ENCODE measurements at places on chromosomes 5 and 9. TPM values are rescaled to one million over a fixed set of nuclear protein-coding genes. Genes with fewer than 3 reads are reported as not detected.

DNA sequence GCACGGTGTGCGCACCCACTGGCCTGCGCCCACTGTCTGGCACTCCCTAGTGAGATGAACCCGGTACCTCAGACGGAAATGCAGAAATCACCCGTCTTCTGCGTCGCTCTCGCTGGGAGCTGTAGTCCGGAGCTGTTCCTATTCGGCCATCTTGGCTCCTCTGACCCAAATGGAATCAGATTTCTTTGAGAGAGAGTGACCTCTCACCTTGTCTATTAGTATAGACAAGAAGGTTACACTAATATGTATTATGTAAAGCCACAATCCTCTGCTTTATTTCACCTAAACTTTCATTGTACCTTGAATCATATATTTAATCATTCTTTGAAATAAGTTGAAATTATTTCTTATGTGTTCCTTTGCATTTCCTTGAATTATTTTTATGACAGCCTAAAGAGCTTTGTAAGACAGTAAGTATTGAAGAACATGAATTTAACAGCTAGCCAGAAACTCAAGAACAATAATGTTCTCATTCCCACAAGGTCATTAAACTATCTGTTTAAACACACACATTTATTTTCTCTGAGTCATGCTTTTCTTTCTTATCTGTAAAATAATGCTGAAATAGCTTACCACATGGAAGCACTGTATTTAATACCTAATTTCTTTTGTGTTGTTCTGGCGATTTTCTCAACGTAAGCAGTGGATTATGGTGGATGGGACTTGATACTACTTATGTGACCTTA lies 91.8 kb upstream of the DMRTA1 start:
- H3K4me3 ChIP-seq: no peak overlapping the region
- no peaks in the 10 kb centered on the region for H3K4me1 ChIP-seq
- H3K36me3 ChIP-seq: no peaks in the 10 kb centered on the region
- no peak for DNase-seq
- H3K27me3 ChIP-seq: no peaks in the 10 kb centered on the region
- no peak overlapping the region for H3K27ac ChIP-seq

GRCh38 chr9:38281196-38281595 lies 111.3 kb upstream of the ALDH1B1 start:
- no peaks in the 10 kb centered on the region for H3K27me3 ChIP-seq
- H3K4me1 ChIP-seq: peaks cover 5% of the 10 kb centered on the region
- H3K36me3 ChIP-seq: no peaks in the 10 kb centered on the region
- no peak overlapping the region for H3K4me3 ChIP-seq
- DNase-seq: no peak

DNA sequence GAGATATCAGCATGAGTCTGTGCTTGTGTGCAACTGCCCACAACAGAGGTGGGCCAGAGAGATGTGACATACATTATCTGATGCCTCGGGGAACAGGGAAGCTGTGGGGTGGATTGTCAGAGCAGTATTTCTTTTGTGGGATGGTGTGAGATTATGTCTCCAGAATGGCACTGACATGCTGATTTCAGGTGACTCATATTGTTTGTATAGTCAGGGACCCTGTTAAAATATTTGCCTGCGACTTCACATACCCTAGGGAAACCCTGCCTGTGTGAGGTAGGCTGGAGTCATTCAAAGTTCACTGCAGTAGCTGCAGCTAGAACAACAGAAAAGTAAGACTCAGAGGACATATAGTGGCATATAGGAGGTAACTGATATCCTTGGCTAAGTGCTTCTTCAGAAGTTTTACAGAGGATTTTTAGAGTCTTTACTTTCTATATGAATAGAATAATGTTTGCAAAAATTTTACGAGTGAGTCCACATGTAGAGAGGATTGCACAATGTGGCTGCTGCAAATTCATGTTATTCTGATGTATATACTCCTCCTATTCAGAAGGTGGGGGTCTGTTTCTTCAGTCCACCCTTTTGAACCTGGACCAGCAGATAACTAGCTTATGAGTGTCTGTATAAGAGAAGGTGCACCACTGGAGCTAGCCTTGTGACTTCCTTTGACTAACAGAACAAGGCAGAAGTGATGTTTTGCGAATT lies 89.3 kb downstream of the MACIR start:
- H3K4me3 ChIP-seq: no peak overlapping the region
- no peaks in the 10 kb centered on the region for H3K4me1 ChIP-seq
- H3K27me3 ChIP-seq: no peaks in the 10 kb centered on the region
- no peak for DNase-seq

- H3K4me3 ChIP-seq: no peak overlapping the region
- peaks cover 5% of the 10 kb centered on the region for H3K36me3 ChIP-seq
- H3K4me1 ChIP-seq: no peaks in the 10 kb centered on the region
- H3K27ac ChIP-seq: no peak overlapping the region
- no peak for DNase-seq
Measured at GRCh38 chr9:127170652-127171051, 48.2 kb upstream of the ANGPTL2 start.

- H3K27ac ChIP-seq: no peak overlapping the region
- no peaks in the 10 kb centered on the region for H3K4me1 ChIP-seq
- DNase-seq: no peak
- no peak overlapping the region for H3K4me3 ChIP-seq
Measured at GRCh38 chr5:9543311-9543920, 2.5 kb downstream of the SEMA5A start.

DNA sequence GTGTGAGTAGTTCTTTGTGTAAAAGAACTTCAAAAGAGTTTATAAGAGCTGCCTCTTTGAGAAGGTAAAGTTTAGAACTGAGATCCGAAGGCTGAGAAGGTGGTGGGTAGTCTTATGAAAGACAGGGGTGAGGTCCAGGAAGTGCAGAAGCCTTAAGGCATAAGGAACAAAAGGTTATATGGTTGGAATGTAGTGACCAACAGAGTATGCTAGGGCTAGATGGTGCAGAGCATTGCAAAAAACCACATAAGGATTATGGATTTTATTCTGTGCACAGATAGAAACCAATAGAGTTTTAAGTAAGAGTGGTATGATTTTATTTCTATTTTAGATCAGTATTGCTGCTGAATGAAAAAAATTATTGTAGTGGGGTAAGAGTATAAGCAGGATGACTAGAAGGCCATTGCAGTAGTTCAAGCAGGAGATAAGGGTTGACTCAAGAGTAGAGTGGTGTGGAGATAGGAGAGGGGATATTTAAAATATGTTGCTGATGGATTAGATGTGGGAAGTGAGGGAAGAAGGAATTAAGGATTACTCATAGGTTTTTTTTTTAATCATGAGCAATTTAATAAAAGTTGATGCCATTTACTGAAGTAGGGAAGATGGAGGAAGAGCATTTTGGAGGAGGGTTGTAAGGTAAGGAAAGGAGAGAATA lies 3.7 kb downstream of the RECK start:
- peaks cover 17% of the 10 kb centered on the region for H3K4me1 ChIP-seq
- H3K4me3 ChIP-seq: no peak overlapping the region

DNA sequence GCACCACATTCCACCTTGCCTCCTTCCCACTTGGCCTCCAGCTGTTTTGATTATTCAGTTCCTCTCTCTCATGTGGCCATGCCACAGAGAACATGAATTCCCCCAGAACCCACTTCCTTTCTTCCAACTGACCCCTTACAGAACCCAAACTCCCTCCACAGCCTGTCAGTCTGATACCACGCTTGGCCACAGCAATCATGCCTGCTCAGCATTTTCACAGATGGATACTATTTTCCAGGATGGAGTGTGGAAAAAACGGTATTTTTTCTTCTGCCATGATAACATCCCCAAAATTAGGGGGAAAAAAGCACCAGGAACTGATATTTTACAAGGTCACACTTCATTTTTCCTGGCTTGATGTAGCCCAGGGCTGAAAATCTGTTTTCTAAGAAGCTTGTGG lies 34.9 kb upstream of the SLIT3 start:
- H3K27ac ChIP-seq: no peak overlapping the region
- H3K4me3 ChIP-seq: no peak overlapping the region
- H3K27me3 ChIP-seq: no peaks in the 10 kb centered on the region
- DNase-seq: no peak

DNA sequence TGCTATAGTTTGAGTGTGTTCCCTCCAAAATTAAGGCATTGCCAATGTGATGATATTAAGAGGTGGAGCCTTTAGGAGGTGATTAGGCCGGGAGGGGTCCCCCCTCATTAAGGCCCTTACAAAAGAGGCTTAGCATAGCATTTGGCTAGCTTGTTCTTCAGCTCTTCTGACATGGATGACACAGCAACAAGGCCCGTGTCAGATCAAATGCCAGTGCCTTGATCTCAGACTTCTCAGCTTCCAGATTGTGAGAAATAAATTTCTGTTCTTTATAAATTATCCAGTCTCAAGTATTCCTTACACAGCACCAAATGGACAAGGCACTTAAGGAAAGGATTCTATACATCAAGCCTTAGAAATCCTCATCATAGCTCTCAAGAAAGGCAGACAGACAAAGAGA lies 31.8 kb downstream of the SLC38A9 start:
- peaks cover 3% of the 10 kb centered on the region for H3K36me3 ChIP-seq
- H3K27me3 ChIP-seq: no peaks in the 10 kb centered on the region
- no peak for DNase-seq
- H3K27ac ChIP-seq: no peak overlapping the region

PCDHB10 gene
- 0.19 TPM for total RNA-seq

PCDH12 gene
- total RNA-seq: 3.4 TPM

CCL27 gene
- 4.4 TPM for total RNA-seq

GPR150 gene
- total RNA-seq: 0.19 TPM

ATOSB gene
- total RNA-seq: 4.9 TPM
